ENCODE measurements at places on chromosomes 7 and 10. TPM values are rescaled to one million over a fixed set of nuclear protein-coding genes. Genes with fewer than 3 reads are reported as not detected.

Gene MRPS16
- 110 TPM for total RNA-seq

Gene ASIC3
- total RNA-seq: 4.7 TPM

- DNase-seq: no peak
These were observed 7.4 kb upstream of the XRCC2 start for GRCh38 chr7:152683297-152683696.

GRCh38 chr10:89351780-89352597 is 24.2 kb downstream of the IFIT3 start:
- no peak for DNase-seq

- DNase-seq: peak; percentile 17
These were observed 93.9 kb downstream of the DNAJB6 start for GRCh38 chr7:157430721-157431120.

All from psoas muscle (tissue), 8 donors.